ENCODE measurements at places on chromosomes 7 and 10. TPM values are rescaled to one million over a fixed set of nuclear protein-coding genes. Genes with fewer than 3 reads are reported as not detected.

Gene PHKG1
- not detected for polyA plus RNA-seq

Gene C10orf67
- polyA plus RNA-seq = 0.16 TPM

Gene ZNF804B
- not detected for polyA plus RNA-seq

Gene COL17A1
- not detected for polyA plus RNA-seq

Gene GBX1
- polyA plus RNA-seq = not detected

Gene CYP2C9
- not detected for polyA plus RNA-seq

DNA sequence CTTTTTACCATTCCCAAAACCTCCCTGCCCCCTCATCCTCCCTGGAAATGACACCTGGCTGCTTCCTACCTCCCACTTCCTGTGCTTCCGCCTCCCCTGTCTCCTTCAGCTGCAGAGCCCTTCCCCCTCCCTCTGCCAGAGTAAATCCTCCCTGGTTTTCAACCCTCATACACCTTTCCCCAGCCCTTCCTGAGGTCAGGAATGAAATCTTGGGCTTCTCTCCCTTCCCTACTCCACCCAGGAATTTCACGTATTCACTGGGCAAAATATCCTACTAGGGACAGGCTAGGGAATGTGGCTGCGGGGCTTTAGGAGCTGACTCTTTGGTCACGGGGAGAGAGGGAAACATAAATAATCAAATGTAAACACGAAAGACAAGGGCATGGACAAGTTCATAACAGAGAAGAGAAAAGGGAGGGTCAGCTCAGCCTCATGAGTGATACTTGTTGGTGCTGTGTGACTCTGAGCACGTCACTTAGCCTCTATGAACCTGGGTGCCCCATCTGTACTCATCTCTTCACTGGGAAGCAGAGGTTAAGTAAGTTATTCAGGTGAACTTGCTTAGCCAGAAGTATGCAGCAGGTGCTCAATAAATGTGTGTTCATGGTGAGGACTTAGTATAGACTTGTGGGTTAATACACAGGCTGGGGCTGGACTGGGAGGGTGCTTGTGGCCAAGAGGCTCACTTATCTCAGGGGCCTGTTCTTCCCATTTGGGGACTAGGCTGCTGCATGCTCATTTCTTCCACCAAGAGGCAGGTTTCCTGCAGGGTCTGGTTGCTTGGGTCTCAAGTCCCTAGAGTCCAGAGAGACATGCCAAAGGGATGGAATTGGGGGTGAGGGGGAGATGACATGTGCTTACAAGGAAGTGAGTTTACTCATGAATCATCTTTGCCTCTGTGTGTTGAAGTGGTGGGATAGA lies 10.0 kb upstream of the DUSP5 start:
- H3K4me1 ChIP-seq = no peaks in the 10 kb centered on the region
- no peaks in the 10 kb centered on the region for H3K36me3 ChIP-seq
- H3K27ac ChIP-seq = no peak overlapping the region
- H3K4me3 ChIP-seq = no peak overlapping the region
- H3K27me3 ChIP-seq = no peaks in the 10 kb centered on the region

- no peaks in the 10 kb centered on the region for H3K27me3 ChIP-seq
- H3K36me3 ChIP-seq = peaks cover 13% of the 10 kb centered on the region
- peaks cover 38% of the 10 kb centered on the region for H3K4me1 ChIP-seq
- no peak for DNase-seq
- no peak overlapping the region for H3K4me3 ChIP-seq
These were observed 4.6 kb downstream of the REPIN1 start for GRCh38 chr7:150373049-150373801.

DNA sequence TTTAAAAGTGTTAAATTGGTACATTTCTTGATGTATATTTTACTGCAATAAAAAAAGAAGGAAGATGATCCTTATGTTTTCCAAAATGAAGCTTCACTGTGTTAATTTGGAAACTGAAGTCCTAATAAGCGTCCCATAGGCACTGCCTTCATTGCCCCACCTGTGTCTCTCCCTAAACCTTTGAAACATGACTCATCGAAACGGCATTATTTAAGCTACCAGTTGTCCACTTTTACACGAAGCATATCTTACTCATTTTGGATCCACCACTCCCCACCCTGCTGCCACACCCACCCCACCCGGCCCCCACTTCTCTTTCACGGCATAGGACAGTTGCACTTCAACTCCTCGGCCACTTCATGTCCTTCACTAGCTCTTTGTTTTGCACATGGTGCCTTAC lies 85.5 kb downstream of the KIAA1549 start:
- peaks cover 9% of the 10 kb centered on the region for H3K4me1 ChIP-seq
- no peak overlapping the region for H3K4me3 ChIP-seq
- H3K27ac ChIP-seq = no peak overlapping the region
- H3K27me3 ChIP-seq = no peaks in the 10 kb centered on the region
- DNase-seq = no peak
- no peaks in the 10 kb centered on the region for H3K36me3 ChIP-seq

GRCh38 chr7:116216956-116217571 lies 6.7 kb downstream of the TES start:
- H3K4me3 ChIP-seq = no peak overlapping the region
- DNase-seq = no peak
- H3K27me3 ChIP-seq = no peaks in the 10 kb centered on the region

- H3K27ac ChIP-seq = no peak overlapping the region
- H3K4me1 ChIP-seq = no peaks in the 10 kb centered on the region
- DNase-seq = no peak
- no peaks in the 10 kb centered on the region for H3K27me3 ChIP-seq
These were observed 53.8 kb upstream of the FAM204A start for GRCh38 chr10:118395947-118396346.

- H3K27me3 ChIP-seq = peaks cover 6% of the 10 kb centered on the region
- DNase-seq = no peak
- H3K4me3 ChIP-seq = no peak overlapping the region
- no peaks in the 10 kb centered on the region for H3K36me3 ChIP-seq
These were observed 96.6 kb downstream of the SNX10 start for GRCh38 chr7:26388256-26388655.

DNA sequence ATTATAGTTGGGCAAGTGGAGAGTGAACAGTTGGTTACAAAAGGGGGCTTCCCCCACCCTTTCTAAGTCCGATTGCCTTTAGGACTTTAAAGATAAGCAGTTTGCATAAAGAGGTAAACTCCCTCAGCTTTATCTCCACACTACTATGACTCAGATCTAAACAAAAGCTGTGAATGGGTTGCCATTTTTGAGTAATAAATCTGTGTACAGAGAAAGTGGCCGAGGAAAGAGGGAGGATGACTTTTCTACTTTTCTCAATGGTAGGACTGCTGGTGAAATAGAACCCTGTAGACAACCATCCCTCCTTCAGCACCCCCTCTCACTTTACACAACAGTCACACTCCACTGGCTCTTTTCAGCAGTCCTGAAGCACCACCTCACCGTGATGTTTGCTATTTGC lies 71.2 kb downstream of the DNMBP start:
- H3K4me3 ChIP-seq = no peak overlapping the region
- DNase-seq = no peak
- no peaks in the 10 kb centered on the region for H3K4me1 ChIP-seq
- H3K27me3 ChIP-seq = no peaks in the 10 kb centered on the region
- H3K27ac ChIP-seq = no peak overlapping the region
- H3K36me3 ChIP-seq = no peaks in the 10 kb centered on the region

Measured in CD4-positive, alpha-beta memory T cell (primary cell).